Activated CD4-positive, alpha-beta memory T cell treated with anti-CD3 and anti-CD28 coated beads, Interleukin-2, amount 10 ng/mL, durations not matched to agents 7 days and 5 days (primary cell): ENCODE measurements at places on chromosomes 12 and 14.

DNA sequence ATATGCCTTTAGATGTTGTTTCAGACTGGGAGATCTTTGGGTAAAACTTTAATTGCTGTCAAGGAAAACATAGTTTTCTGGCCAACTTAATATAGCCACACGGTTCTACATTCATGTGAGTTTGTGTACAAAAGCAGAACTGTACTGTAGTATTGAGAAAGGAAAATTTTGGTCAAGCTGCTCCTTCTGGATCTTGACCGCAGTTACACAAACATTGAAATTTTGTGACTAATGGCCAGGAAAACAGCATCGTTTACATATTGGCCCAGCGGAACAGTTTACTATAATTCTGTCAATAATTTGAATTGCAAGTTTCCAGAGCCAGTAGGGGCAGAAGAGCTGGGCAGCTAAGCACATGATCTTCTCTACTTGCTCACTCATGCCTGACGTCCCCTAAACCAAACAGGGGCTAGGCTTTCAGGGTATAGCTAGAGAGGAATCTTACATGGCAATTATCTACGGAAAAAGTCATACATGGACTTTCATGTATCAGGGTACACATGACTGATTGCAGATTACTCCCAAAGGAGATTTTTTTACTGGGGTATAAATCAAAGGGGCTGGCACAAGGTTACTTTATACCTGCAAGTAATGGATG, 11.4 kb upstream of the ART4 start:
- no peak for DNase-seq
- H3K4me3 ChIP-seq: no peak overlapping the region
- no peaks in the 10 kb centered on the region for H3K4me1 ChIP-seq
- H3K27me3 ChIP-seq: peaks cover 1% of the 10 kb centered on the region

DNA sequence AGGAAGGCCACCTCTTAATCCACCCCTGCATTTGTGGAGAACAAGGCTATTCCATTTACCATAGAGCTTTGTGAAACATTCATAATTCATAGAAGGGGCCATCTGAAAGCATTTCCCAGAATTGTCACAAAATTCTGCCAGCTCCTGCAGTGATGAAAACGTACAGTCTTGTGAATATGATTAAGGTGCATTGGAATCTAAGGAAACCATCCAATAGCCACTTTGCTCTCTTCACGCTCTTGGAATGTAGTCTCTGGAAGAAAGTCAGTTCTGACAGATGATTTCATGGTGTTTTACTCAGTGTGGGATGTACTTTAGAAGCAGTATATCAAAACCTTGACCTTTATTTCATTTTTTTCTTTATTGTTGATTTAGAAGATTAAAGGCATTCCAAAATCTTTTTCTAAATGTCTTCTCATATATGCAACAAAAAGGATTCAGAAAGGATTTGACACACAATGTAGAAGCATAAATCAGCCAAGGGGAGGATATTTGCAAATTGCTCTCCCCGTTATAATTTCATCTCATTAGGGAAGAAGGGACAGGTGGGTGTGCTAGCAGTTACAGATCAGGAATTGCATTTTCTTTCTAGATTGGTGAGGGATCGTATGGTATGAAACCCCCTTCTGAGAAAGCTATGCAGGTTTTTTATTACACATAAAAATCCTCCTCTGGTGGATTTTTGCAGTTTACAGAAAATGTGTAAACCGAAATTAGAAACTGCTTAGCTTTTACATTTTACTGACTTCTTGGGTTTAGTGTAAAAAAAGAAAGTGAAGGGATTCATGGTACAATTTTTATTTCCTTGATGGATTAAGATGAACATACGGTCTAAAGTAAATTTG, 390.2 kb downstream of the LRIG3 start:
- no peak overlapping the region for H3K27ac ChIP-seq
- H3K4me1 ChIP-seq: no peaks in the 10 kb centered on the region
- H3K4me3 ChIP-seq: no peak overlapping the region
- DNase-seq: no peak
- no peaks in the 10 kb centered on the region for H3K27me3 ChIP-seq

DNA sequence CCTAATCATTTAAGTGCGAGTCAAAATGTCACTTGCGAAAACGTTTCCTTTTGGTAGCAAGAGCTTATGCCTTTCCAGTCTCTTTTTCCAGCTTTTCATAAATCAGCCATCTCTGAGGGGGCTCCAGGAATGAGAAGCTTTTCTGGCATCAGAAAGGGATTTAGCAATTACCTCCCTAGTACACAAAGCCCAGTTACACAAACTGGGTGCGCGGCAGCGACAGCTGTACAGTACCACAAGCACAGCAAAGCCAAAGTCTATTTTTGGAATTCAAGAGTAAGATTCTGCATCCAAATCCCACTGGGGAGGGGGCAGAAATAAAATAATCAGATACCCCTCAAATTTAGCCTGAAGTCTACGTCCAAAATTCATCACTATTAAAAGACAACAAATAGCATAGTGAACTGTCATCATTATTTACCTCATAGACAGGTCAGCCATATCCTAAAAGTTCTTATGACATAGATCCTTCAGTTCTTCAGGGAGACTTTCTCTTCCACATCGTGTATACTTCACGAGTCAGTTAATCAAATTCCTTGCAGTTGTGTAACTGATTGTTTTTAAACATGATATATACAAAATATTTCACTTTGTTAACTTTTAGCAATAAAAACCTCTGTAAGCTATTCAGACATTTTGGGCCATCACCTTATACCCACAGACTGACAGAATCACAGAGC, 150.8 kb downstream of the TTC7B start:
- H3K27ac ChIP-seq: no peak overlapping the region
- H3K4me3 ChIP-seq: no peak overlapping the region
- no peaks in the 10 kb centered on the region for H3K36me3 ChIP-seq
- H3K4me1 ChIP-seq: no peaks in the 10 kb centered on the region
- H3K27me3 ChIP-seq: peaks cover 3% of the 10 kb centered on the region

- peak; percentile 34 for DNase-seq
- peaks cover 63% of the 10 kb centered on the region for H3K4me1 ChIP-seq
- H3K4me3 ChIP-seq: peak overlapping the region; percentile 21
- H3K27ac ChIP-seq: peak overlapping the region; percentile 92
- H3K36me3 ChIP-seq: peaks cover 4% of the 10 kb centered on the region
Observed at GRCh38 chr12:1666685-1667162, 24.1 kb upstream of the ADIPOR2 start.

- H3K27me3 ChIP-seq: no peaks in the 10 kb centered on the region
- H3K36me3 ChIP-seq: no peaks in the 10 kb centered on the region
- no peak overlapping the region for H3K4me3 ChIP-seq
- no peaks in the 10 kb centered on the region for H3K4me1 ChIP-seq
- no peak for DNase-seq
- H3K27ac ChIP-seq: no peak overlapping the region
Observed at GRCh38 chr12:44314007-44314500, 478.2 kb downstream of the TMEM117 start.

GRCh38 chr14:104925855-104926609, 1.4 kb downstream of the PLD4 start:
- H3K27ac ChIP-seq: no peak overlapping the region
- H3K27me3 ChIP-seq: no peaks in the 10 kb centered on the region
- no peak for DNase-seq
- no peak overlapping the region for H3K4me3 ChIP-seq
- H3K36me3 ChIP-seq: no peaks in the 10 kb centered on the region

GRCh38 chr12:128771681-128772080, 52.1 kb downstream of the SLC15A4 start:
- H3K27ac ChIP-seq: no peak overlapping the region
- H3K36me3 ChIP-seq: no peaks in the 10 kb centered on the region
- H3K4me3 ChIP-seq: no peak overlapping the region
- DNase-seq: no peak
- H3K4me1 ChIP-seq: no peaks in the 10 kb centered on the region
- H3K27me3 ChIP-seq: no peaks in the 10 kb centered on the region
